ENCODE measurements at places on chromosomes 1 and 21.
A peak's percentile ranks its signal among the peaks of the same experiment; 100 is the strongest.

- DNase-seq = no peak
Observed at GRCh38 chr1:223755432-223755792, 43.1 kb downstream of the CAPN2 start.

GRCh38 chr1:223739366-223740037 is 27.2 kb downstream of the CAPN2 start:
- no peak for DNase-seq

- no peak for DNase-seq
Observed at GRCh38 chr1:116674011-116674531, 6.5 kb upstream of the IGSF3 start.

DNA sequence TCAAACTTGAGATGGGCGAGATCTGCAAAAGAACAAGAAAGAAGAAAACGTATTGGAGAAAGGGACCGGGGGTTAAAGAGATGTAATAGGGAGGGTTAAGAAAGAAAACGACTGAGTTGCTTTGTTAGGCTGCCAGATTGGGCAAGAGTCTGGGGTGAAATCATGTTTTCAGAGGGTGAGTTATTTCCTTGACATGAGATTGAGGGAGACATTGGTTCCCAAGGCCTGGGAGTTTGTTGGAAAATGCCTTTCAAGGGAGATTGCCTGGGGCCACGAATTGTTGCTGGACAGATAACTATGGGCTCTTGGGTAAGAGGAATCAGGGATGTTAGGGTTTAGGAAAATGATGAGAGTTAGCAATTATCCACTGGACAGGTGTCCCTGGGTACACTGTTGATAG is 776 bp upstream of the CADM3 start:
- DNase-seq = no peak

DNA sequence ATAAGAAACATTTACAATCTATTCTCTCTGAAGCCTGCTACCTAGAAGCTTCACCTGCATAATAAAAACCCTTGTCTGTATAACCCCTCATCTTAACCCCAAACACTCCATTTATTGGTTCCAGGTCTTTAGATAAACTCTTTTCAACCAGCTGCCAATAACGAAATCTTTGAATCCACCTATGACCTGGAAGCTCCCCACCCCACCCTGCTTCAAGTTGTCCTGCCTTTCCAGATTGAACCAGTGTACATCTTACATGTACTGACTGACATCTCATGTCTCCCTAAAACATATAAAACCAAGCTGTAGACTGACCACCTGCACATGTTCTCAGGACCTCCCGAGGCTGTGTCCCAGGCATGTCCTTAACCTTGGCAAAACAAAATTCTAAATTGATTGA is 50.7 kb upstream of the VWA5B1 start:
- DNase-seq = no peak

DNA sequence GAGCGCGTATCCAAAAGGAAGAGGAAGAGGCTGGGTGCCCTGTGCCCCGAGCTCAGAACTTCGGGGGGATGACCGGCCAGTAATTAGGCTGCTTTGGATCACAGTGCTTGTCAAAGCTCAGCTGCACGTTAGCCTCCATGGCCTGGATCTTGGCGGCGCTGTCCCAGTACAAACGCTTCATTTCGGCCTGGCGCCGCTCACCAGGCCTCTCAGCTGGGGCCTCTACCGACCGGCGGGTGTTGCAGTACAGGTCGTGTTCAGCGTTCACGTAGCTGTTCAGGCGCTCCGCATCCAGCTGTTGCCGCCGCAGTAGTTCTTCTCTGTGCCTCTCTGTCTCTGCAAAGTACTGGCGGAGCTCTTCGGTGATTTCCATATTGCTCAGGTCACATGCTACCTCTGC is 1.4 kb upstream of the ZNF326 start:
- DNase-seq = no peak

- no peak for DNase-seq
Observed at GRCh38 chr1:60103186-60103585, 29.6 kb upstream of the C1orf87 start.

DNA sequence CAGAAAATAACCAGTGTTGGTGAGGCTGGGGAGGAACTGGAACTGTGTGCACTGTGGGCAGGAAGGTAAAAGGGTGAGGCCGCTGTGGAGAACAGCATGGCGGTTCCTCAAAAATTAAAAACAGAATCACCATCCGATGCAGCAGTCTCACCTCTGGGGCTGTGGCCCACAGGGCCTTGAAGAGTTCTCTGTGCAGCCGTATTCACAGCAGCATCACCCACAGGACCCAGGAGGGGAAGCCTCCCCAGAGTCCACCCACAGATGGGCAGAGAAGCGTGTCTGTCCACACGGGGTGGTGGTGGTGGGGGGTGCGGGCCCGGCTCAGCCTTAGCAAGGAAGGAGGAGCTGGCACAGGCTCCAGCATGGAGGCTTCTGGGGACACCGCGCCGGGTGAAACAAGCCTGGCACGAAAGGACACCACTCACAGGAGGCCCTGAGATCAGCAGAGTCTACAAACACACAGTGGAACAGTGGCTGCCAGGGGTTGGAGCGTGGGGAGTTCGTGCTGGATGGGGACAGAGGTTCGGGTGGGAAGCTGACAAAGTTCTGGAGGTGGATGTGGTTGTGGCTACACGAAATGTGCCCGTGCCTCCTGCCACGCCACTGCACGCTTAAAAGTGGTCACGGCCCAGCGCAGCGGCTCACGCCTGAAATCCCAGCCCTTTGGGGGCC is 11.5 kb downstream of the MORN1 start:
- DNase-seq = peak; percentile 81

GRCh38 chr1:18950401-18951026 is 6.0 kb downstream of the IFFO2 start:
- DNase-seq = no peak

DNA sequence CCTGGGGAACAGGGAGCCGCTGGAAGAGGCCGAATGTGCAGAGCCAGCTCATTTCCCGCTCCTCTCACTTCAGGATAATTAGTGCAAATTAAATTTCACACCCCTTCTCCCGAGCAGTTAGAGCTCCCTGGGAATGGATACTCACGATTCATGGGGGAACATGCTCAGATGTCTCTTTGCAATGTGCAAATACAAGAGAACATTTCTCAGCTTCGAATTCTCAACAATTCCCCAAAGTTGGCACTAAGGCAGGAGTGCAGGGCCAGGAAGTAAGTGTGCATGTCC is 54.9 kb downstream of the CAMK2N1 start:
- no peak for DNase-seq

DNA sequence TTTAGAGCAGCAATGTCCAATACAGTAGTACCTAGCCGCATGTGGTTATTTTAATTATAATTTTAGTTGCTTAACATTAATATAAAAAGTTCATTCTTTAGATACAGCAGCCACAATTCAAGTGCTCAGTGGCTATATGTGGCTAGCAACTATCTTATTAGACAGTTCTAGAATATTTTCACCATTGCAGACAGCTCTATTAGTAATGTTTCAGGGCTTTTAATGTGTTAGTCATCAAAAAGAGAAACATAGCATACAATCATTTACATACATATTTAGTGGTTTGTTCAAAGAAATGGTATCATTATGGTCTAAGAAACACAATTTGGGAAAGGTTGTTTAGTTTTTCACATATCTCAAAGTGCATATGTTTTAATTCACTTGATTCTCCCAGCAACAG is 66.6 kb upstream of the DYNLT5 start:
- DNase-seq = no peak
